Activated gamma-delta T cell treated with anti-CD3 and anti-CD28 coated beads, Interleukin-2, amount 50 U/mL, for 16 hours (primary cell): ENCODE measurements at places on chromosomes 4 and X.

DNA sequence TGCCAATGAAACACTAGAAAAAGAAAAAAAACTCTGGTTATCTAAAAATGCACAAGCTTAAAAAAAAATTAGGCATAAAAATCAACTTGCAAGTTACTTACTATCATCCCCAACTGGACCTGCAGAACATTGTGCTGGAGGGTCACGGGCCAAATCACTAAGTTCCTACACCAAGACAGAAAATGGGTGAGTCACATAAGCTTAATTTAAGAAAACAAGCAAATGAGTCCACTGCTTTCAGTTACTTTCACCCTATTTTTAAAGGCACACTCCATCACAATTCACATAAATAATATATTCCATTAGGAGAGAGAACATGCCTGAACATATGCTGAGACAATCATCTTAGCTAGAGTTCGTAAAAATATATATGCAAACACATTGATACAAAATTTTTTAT, 17.7 kb downstream of the UBE2D3 start:
- DNase-seq: no peak

DNA sequence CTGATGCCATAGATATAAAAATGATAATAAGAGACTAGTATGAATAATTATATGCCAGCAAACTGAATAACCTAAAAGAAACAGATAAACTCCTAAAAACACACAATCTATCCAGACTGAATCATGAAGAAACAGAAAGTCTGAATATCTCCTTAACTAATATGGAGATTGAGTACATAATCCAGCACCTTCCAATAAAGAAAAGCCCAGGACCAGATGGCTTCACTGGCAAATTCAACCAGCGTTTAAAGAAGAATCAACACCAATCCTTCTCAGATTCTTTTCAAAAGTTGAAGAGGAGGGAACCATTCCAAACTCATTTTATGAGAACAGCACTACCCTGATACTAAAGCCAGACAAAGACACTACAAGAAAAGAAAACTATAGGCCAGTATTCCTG, 26.5 kb upstream of the RNF212 start:
- DNase-seq: no peak

GRCh38 chr4:36255577-36255976, 11.3 kb upstream of the ARAP2 start:
- DNase-seq: peak; percentile 53

DNA sequence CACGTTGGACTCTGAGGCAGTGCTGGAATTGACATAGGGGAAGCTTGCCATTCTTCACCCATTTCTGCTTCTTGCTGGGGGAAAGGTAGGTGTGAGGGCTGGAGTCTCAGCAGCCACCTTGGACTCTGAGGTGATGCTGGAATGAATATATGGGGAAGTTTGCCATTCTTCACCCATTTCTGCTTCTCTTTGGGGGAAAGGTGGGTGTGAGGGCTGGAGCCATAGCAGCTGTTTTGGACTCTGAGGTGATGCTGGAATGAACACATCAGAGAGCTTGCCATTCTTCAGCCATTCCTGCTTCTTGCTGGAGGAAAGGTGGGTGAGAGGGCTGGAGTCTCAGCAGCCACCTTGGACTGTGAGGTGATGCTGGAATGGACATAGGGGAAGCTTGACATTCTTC, 115.1 kb downstream of the CRLF2 start:
- no peak for DNase-seq

- DNase-seq: no peak
Measured at GRCh38 chr4:3630136-3630597, 97.9 kb upstream of the LRPAP1 start.

- no peak for DNase-seq
Measured at GRCh38 chr4:41236032-41236431, 20.7 kb upstream of the UCHL1 start.

DNA sequence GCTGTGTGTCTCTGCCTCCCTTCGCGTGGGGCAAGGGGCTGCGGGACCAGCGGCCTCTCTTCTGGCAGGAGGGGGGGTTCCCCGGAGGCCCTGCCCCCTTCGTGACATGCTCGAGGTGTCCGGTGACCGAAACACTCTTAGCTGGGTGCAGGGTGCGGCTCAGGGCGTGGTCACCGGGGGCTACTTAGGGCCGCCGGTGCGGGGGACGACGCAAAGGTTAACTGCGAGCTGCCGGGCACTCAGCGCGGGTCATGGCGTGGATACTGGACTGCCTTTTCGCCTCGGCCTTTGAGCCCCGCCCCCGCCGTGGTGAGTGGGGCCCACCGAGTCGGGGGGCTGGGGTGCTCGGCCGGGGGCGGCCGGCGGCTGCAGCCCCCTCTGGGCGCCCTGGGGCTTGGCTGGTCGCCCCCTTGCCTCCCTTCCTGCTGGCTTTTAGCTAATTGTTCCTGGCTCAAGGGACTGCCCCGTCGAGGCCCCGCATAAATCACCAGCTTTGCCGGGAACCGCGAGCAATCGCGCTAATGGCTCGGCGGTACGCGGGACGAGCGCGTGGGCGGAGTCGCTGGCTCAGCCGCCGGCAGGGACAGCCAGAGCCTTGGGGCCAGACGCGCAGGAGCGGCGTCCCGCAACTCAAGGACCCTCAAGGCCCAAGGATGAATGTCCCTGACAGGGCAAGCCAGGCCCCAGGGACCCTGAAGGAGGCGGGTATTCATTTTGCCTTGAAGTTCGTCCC, at the start of gene ARHGAP36:
ARHGAP36 (plus strand) TSS at position 211 of the 733 bp plus-strand sequence. CDS start 23,320 bp downstream, outside the sequence.
- DNase-seq: no peak

DNA sequence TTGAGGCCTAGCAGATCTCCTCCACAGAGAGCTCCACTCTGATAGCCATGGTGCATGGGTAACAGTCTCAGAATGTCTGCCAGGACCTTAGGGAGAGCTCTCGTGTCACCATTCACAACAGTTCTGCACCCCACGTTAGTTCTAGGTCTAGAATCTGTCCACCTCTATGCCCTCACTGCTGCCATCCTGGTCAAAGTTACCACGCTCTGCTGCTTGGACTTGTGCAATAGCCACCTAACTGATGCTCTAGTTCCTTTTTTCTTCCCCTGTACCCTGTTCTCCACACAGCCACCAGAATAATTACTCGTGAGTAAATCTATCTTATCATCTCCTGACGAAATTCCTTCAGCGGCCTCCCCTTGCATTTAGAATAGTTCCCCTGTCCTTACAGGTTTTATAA, 268.8 kb upstream of the GATB start:
- DNase-seq: no peak

GRCh38 chrX:101759000-101759399, 99.3 kb upstream of the ARMCX2 start:
- peak; percentile 1 for DNase-seq

DNA sequence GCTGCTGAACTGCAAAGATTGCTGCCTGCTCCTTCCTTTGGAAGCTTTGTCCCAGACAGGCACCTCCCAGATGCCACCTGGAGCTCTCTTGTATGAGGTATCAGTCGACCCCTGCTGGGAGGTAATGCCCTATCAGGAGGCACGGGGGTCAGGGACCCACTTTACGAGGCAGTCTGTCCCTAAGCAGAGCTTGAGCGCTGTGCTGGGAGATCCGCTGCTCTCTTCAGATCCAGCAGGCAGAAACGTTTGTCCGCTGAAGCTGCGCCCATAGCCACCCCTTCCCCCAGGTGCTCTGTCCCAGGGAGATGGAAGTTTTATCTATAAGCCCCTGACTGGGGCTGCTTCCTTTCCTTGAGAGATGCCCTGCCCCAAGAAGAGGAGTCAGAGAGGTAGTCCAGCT, 197.5 kb downstream of the NAF1 start:
- DNase-seq: no peak

DNA sequence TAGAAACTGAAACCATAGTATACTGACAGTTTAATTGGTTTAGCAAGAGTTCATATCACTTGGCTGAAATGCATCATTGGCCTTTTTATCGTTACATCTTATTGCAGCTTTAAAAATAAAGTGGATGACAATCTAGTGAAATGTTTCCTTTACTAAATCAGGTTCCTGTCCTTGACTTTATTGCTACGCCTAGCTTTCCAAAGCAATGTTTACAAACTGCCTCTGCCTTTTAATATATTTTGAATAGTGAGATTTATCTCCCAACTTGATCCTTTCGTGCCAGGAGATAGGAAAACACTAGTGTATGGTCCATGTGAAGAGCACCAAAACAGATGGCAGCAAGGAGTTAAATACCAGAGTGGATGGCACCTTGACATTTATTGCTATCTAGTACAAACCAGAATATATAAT, 67.0 kb downstream of the GPC3 start:
- no peak for DNase-seq

- DNase-seq: no peak
Measured at GRCh38 chrX:15930585-15930984, 76.0 kb upstream of the AP1S2 start.

DNA sequence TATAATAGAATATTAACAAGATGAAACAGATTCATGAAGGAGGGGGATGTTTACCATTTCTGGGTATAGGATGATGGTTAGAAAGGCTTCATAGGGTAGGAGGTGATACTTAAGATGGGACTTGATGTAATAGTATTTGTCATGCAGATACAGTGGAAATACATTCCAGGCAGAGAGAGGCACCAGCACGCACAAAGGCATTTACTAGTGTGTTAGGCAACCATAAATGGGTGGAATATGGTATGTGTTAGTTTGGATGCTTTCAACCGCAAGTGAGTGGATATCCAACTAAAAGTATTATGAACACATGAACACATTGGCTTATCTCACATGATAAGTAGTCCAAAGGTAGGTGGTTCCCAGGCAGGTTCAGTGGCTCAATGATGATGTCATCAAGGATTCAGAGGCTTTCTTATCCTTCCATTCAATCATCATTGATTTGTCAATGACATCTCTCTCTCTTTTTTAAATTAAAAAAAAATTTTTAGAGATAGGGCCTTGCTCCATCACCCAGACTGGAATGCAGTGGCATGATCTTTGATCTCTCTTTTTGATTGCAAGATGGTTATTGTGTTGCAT, 12.7 kb upstream of the STARD8 start:
- no peak for DNase-seq

- peak; percentile 38 for DNase-seq
Measured at GRCh38 chrX:13647709-13648212, 5.2 kb upstream of the TCEANC start.

- DNase-seq: no peak
Measured at GRCh38 chr4:7733801-7734650, 205.6 kb downstream of the AFAP1 start.

DNA sequence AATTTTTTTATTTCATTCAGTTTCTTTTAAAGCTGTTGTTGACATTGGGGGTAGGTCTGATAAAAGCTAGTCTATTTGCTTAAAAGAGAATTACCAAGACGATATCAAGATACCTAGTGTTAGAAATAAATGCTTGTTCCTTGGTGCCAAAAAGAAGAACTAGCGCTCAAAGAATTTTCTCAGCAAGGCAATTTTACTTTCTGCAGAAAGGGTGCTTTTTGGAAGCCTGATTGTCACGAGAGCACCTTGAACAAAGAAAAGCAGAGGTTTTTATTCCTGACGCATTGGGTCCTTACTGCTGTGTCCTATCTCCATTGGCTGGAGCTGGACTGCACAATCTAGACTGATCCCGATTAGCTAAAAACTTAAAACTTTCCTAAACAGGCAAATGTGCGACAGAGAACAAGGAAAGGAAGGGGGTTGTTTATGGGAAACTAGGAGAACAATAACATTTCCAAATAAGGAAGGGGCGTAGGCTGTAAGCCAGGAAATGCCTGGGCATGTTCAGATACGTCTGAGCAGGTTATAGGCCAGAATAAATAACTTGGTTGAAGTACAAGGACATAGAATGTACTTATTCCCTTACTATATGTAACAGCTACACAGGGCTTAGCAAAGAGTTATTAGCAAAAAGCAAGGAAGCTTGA, 50.3 kb upstream of the STPG2 start:
- DNase-seq: no peak

DNA sequence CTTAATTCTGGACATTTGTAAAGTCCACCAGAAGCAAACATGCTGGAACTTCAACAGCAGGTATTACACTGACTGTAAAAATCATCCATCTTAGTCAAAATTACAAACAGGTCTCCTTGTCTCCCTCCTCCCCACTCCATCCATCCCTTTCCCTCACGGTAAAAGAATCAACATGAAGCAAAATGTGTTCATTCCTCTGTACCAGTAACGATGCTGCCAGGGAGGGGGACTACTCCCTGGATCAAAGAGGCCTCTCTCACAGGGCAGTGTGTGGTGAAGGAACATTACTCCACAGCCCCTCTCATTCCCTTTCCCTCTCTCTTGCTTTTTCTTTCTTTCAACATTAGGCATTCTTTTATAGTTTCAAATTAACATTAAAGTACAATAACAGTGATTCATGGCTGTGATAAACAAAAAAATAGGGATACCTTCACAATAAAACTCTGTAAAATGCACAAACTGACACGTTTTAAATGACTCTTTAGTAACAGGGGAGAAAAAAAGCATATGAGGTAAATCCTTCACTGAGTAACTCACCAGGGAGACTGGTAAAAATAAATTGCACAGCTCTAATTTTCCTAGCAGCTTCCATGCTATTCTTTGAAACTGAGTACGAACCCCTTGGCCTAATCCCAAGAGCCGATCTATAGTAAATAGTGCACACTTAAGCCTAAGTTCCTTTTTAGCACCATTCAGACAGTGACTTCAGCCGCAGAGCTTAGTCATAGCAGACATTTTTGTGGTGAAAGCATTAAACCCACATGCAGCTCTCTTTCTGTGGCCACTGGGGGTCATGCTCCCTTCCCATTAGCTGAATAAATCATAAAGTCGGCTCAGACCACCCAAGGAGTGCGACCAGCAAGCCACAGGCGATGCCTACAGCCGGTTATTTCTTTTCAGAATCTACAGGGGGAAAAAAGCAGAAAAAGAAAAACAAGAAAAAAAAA, 215.6 kb upstream of the GYPA start:
- no peak for DNase-seq

- no peak for DNase-seq
Measured at GRCh38 chr4:26151615-26152014, 169.2 kb upstream of the RBPJ start.

- DNase-seq: no peak
Measured at GRCh38 chrX:9635368-9635767, 130.3 kb downstream of the GPR143 start.

DNA sequence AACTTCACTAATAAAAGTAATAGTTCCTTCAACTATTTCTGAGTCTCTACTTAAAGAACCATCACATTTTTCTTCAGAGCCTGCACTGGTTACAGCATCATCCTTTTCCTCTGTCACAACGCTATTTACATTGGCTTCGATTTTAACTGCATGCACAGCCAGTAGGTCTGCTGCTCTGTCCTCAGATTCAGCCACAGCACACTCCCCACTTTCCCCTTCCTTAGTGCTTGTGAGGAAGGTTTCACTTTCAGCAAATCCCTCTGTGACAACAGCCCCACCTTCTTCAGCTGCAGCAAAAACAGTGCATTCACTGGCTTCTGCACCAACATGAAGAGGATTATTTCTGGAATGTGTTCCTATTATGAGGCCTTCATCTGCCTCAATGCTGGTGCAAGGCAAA, 25.7 kb downstream of the BOD1L1 start:
- no peak for DNase-seq
